ENCODE measurements at places on chromosomes 6 and 20.

DNA sequence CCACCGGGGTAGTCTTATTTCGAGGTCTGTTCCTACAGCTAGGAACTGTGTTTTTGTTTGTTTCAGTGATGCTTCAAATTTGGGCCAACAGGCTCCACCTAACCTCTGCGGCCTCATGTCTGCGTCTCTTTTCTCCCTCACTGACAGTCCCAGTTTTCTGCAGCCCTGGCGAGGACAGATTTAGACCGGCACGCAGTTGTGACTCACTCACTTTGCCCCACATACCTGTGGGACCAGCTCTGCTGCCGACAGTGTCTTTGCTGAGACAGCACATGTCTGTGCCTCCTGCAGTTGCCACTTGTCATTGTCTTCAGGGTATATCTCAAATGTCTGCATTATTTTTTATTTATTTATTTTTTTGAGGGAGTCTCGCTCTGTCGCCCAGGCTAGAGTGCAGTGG, 29.2 kb downstream of the OSBPL2 start:
- no peak for DNase-seq

- no peak for DNase-seq
Observed at GRCh38 chr20:48684501-48685041, 143.2 kb downstream of the PREX1 start.

DNA sequence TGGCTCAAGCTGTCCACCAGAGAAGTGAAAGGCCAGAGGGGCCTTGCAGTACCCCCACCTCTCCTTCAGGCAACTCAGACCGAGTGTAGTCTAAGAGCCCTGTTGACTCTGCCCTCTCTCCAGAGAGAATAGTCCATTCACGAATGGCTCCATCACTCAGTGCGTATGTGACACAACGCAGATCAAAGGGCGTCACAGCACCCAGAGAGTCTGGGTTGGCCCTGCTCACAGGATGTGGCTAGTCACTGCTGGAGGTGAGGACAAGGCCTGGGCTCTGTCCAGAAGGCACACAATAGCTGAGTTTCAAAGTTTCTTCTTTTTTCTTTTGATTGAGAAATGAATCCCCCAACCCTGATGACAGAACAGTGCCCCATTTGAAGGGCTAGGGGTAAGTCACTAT, 74.1 kb downstream of the TRMT11 start:
- no peak for DNase-seq

DNA sequence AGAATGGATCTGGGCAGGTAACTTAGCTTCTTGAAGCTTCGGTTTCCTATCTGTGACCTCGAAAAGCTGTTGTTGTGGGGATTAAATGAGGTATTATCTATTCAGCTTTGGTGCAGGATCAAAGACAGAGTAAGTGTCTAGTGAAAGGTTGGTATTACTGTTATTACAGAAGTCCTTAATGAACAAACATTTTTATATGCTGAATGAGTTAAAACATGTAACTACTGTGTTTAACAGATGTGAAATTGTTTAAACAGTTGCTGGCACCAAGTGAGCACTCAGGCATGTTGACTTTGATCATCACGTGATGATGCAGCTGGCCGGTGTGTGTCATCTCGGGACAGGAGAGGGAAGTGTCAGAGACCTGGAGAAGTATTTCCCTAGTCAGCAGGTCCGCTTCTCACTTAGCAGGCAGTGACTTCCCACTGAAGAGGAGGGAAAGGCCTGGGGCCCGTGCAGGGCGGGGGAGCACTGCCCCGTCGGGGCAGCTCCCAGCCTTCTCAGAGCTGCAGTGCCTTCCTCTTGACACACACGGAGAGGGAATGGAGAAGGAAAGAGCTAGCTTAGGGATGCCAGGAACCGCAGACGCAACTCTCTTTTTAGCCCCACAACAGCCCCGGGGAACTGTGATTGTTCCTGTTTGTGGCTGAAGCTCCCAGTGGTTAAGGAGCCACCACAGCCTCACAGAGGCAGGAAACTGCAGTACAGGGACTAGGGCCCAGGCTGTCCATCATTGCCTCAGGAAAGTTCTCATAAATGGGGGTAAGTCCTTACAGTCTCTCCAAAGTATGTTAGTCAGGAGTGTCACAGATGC, 18.0 kb downstream of the TUBB2A start:
- no peak for DNase-seq

DNA sequence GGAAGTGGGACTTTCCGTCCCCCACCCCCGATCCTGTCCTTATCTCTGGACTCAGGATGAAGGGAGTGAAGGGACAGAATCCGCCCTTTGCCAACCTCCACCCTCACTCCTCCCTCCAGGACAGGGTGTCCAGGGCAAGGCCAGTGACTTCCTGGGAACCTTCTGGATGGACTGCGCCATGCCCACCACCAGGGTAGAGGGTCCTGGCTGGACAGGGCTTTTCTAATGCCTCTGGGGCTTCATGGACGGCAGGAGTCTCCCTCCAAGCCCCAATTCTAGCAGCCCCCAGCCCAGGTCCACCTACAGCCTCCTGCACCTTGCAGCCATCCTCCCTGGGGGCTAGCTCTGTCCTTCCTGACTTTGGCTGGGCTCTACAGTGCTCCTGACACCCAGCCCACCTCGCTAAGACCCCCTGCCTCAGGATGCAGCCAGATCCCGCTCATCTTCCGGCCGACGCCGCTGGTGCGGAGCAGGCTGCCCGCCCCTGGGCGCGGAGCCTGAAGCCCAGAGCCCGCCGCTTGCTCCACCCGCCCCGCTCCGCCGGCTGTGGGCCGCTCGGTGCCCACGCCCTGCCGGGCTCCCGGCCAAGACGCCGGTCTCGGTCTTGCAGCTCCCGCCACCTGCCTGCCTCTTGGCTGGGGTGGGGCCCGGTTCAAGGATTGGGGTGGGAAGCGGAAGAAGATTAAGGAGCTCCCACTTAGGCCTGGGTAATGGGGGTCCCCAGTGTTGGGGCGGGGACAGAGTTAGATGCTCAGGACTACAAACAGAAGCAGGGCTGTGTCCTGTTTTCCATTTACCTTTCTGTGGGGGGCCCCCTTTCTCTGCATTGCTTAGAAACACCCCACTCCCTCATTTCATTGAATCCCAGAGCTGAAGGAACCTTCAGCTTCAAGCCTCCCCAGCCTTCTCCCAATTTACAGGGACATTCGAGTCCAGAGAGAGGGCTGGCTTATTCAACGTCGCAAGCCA, 72.8 kb downstream of the MDGA1 start:
- DNase-seq, result no peak

- DNase-seq, result no peak
Observed at GRCh38 chr6:113888956-113889630, 31.9 kb downstream of the MARCKS start.

- DNase-seq, result no peak
Observed at GRCh38 chr6:159441704-159441981, 251.4 kb downstream of the SOD2 start.

- DNase-seq, result no peak
Observed at GRCh38 chr6:9455864-9456658, 958.8 kb downstream of the TFAP2A start.

- no peak for DNase-seq
Observed at GRCh38 chr6:109793792-109794191, 102.7 kb downstream of the FIG4 start.

DNA sequence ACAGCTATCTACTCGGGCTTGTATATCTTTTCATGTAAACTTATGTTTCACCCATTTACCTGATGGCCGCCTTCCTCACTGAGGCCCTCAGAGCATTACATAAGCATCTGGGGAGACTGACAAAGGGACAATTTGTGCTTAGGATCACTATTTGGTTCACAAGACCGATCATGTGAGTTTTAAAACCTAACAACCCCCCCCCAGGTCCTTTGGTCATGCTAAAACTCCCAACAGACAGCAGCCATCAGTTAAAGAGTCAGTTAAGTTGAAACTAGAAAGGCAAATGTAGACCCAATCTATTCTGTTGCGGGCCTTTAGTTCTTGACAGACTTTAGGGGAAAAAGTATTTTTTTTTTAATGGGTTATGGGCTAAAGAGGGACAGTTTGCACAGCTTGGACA, 205.0 kb upstream of the RNF24 start:
- DNase-seq, result no peak

GRCh38 chr6:131736003-131736596, 25.3 kb upstream of the CTAGE9 start:
- DNase-seq, result no peak

DNA sequence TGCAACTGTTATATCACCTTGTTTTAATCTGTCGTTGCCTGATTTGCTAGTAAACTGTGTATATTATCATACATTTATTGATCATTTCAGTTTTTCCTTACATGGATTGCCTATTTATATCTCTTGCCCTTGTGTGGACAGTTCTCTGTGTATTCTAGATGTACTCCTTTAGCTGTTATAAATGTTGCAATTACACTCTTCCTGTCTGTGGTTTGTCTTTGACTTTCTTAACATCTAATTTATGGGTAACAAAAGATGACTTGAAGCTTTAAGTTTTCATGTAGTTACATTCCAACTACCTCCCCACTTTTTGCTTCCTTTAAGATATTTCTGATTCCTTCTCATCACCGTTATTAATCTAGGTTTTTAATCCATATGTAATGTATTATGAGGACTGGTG, 22.6 kb downstream of the PLCB1 start:
- no peak for DNase-seq

DNA sequence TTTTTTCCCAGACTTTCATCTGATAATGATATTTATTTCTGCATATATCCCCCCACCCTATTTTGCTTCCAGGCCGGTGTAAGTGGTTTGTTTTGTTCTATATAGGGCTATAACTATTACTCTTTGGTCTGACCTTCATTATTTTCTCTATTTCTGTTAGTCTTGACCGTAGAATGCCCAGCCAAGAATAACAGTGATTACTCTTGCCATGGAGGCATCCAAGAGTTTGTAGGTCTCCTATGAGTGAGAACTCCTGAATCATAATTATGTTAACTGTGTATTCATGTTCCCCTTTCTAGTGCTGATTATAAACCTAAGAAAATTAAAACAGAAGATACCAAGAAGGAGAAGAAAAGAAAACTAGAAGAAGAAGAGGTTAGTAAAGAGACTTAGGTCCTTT, 52.2 kb downstream of the TOP1 start:
- DNase-seq, result no peak

- DNase-seq, result no peak
Observed at GRCh38 chr6:144665932-144666450, 380.9 kb downstream of the UTRN start.

- no peak for DNase-seq
Observed at GRCh38 chr6:28597217-28597835, 71.6 kb downstream of the GPX5 start.

GRCh38 chr6:149153693-149154092, 163.8 kb upstream of the TAB2 start:
- no peak for DNase-seq

DNA sequence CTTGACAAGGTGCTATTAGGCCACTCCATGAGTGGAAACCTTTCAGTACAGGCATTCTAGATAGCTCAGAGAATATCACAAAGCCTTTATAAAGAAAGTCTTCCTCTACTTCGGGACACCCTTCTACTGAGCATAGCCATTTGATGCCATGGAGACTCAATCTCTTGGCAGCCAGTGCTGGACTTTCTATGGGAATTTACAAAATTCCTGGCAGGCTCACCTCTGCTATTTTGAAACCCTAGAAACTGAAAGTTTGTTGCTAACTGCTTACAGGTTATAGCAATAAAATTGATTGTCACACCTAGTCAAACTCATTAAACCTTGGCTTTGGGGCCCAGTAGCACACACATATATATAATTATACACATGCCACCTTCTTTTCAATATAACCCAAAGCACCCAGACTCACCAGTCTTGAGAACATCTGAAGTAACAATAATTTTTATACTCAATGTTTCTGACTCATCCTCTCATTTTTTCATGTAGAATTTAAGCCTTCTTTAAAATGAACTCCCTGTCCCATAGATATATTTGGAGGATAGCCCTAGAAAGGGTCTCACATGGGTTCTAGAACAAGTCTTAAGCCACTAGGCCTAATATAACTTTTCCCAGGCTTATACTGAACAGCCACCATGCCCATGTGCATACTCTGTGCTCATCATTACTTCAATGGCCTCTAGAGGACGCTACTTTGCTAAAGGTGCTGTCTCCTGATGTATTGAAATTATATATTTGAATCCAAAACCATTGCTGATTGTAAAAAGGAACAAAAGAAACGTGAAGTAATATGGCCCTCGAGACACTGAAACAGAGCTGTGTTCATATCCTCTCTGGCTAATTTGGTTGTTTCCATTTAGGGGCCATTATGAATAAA, 368.1 kb upstream of the MARCKS start:
- DNase-seq, result no peak

GRCh38 chr6:36389353-36389752, 1.9 kb upstream of the ETV7 start:
- no peak for DNase-seq

GRCh38 chr6:169473663-169474062, 220.0 kb upstream of the THBS2 start:
- DNase-seq, result no peak

DNA sequence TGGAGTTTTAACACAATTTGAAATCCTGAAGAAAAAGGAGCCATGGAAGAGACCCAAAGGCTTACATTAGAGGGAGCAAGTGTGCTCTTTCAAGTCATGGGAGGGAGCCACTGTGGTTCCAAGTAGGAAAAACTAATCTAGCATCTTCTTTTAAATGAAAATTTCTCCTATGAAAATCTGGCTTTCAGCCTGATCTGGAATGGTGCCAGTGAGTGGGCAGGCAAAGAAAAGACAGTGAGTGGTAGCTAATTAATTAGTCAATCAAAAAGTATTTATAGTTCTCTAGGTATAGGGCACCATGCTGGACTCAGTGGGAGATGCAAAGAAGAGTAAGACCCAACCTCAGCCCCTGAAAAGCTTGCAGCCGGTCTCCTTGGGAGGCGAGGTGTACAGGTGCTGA, 21.9 kb downstream of the CAP2 start:
- no peak for DNase-seq

DNA sequence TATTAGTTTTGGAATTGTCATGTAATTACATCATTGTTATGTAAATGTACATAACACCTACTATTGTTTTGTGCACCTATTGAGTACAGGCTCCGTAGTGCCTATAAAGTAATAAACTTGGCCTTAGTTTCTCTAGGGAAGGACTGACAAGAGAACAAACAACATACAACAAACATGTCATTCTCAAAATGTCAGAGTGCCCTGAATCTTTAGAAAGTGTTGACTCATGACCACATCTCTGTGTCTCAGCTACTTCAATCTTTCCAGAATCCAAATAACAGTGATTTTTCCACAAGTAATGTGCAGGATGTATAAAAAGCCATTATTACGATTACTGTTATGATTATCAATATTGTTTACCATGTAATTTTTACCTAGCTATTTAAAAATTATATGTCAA, 17.2 kb downstream of the LAMP5 start:
- DNase-seq, result no peak

DNA sequence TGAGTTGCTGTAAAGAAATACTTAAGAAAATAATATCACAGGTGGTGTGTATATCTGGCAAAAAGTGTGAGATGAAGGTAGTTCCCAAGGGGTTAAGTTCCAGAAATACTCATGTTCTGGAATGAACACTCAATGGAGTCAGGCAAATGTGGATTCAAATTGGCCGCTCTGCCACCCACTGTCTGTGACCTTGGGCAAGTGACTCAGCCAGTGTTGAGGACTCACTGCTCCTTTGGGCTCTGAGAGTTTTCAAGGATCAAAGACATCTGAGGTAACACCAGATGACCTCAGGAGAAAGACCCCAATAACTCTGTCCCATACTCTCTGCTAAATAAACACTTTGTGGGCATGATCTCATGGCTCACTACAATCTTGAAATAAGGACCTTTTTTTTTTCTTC, 59.2 kb upstream of the EYA2 start:
- no peak for DNase-seq

GRCh38 chr6:168097621-168098430, 18.8 kb upstream of the FRMD1 start:
- no peak for DNase-seq

GRCh38 chr6:149717588-149718458, at the start of gene LATS1:
Gene LATS1, minus strand, starts transcription at chr6:149718101. Its CDS starts 15,975 bp downstream, at chr6:149702126.
- DNase-seq, result no peak
